ENCODE measurements at places on chromosomes 7 and 10.

- DNase-seq, result no peak
Observed at GRCh38 chr10:107206833-107207232, 42.3 kb upstream of the SORCS1 start.

DNA sequence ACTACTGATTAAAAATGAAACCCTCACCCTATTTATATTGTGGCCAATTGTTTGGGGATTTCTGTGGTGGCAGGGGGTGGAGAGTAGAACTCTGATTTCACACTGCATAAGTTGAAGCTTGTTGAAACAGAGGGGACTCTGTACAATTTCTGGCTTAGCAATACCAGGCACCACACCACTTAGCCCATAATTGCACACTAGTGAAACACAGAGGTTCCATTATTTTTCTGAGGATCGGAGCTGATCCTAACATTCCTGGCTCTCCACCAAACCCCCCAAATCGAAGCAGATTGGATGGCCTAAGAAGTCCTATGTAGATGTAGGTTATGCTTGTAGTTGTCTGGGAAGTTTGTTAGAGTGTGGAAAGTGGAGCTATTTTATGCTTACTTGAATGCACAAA is 47.0 kb downstream of the PTN start:
- no peak for DNase-seq

- DNase-seq, result no peak
Observed at GRCh38 chr10:24762161-24762924, 38.7 kb upstream of the ARHGAP21 start.

DNA sequence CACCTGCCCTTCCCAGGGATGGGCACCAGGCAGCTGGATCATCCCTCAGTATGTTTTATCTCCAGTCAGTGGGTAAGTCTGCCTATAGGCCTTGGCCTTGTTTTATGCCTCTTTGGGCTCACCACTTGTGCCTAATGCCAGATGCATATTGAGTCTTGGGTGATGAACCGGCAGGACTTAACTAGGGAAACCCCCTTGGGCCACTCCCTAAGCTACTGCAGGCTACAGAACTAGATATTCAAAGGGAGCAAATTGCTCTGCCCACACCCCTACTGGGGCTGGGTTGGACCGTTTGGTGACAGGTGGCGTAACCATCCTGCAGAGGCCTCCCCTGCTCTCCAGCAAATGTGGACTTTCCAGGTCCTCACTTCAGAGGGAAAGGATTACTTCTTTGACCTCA is 115.7 kb upstream of the GDF10 start:
- DNase-seq, result no peak

DNA sequence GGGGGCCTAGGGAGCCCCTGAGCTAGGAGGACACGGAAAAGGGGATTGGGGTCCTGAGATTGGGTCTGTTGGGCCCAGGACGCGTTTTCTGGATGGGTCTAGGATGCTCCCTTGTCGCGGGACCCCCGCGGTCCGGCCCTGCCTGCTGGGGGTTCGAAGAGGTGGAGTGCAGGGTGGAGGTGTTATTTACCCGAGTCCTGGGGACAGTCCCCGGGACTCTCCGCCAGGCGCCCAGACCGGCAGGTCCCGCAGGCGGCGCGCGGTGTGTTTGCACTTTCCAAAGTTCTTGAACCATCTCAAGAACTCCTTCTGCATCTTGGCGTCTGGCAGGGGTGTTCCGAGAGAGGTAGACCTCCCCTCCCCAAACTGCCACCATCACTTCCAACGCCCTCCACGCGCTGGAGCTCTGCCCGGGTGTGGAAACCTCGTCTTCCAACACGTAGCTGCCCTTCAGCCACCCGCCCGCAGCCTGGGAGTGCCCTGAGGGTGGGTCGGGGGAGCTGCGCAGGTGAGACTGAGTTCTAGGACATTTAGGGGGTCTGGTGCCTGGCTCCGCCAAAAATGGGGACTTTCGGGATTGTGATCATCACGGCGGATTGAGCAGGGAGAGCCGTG is 569 bp downstream of the CAV1 start:
- no peak for DNase-seq

DNA sequence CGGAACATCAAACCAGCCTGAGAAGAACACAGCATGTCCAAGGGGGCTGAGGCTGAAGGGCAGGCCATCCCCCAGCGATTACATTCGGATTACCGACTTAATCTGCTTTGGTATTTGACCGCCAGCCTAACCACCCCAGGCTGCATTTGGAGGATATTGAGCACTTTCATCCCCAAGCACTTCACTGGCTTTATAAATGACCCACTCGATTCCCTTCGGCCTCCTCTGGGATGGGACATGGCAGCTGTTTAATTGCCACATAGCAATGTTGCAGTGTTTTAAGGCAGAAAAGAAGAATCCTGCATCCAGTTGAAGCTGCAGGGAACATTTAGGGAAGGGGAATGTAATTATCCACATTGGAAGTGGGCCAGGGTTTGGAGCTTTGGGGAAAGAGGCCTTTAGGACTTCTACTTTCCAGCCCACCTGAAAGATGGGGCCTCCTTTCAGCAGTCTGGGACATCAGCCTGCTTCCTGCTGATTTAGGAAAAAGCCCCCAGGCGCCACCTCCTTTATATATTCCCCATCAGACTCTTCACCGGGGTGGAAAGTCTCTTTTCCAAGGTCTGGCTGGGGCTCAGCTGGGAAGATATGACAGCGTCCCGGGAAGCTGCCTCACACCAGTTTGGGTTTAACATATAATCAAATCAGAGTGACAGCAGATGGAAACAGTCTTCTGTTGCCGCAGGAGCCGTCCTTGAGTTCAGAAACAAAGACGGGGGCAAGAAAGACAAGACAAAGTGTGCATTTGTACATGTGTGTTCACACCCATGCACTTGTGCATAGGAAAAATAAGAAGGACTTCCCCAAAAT is 9.2 kb downstream of the DPCD start:
- DNase-seq, result no peak

GRCh38 chr7:158137516-158138328 is 449.9 kb downstream of the PTPRN2 start:
- no peak for DNase-seq

- DNase-seq, result no peak
Observed at GRCh38 chr7:29484280-29484679, 79.4 kb upstream of the PRR15 start.

DNA sequence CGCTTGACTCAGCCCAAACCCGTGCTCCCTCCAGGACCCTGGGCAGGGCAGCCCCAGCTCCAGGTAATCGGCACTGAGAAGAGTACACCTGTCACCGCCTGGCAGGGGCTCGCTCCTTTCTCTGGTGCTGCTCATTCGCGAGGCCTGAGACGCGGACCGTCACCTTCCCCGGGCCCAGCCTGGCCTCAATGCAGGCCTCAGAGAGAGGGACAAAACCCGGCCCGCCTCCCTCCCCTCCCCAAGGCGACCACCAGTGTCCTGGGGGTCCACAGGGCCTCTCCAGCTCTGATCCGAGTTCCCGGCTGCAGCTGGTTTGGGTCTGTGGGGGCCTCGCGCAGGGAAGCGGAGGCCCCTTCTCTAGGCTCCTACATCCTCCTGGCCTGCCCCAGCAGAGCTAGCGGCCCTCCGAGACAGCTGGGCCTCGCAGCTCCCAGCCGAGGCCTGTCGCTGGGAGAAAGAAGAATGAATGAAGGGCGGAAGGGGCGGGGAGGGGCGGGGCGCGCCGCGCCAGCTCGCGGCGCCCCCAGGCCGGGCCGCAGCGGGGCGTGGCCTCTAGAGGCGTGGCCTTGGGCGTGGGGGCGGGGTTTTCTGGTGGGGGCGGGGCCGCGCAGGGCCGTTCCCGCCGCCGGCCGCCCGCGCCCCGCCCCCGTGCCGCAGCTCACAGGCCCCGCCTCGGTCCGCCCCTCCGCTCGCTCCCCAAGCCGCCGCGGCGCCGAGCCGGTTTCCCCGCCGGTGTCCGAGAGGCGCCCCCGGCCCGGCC is at the start of gene LIMK1:
LIMK1 (plus strand) TSS at position 688 of the 760 bp plus-strand sequence. CDS start 187 bp downstream, outside the sequence.
- peak; percentile 77 for DNase-seq

GRCh38 chr10:62694537-62695126 is 109.9 kb upstream of the ADO start:
- no peak for DNase-seq

DNA sequence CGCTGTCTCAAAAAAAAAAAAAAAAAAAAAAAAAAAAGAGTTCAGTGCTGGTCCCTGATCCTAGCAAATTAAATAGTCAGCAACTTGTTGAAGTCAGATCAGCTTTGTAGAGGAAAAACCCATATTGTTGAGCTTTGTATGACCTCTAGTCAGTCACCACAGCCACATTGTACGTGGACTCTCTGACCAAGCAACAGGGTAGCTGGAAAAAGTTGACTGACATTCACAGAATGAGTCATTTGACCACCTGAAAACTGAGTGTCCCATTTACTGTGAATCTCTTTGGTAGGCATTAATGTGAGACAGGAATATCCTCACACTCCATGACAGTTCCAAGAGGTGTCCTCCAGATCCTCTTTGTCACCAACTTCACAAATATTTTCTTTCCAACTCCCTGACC is 371.1 kb downstream of the LRRTM3 start:
- DNase-seq, result no peak

DNA sequence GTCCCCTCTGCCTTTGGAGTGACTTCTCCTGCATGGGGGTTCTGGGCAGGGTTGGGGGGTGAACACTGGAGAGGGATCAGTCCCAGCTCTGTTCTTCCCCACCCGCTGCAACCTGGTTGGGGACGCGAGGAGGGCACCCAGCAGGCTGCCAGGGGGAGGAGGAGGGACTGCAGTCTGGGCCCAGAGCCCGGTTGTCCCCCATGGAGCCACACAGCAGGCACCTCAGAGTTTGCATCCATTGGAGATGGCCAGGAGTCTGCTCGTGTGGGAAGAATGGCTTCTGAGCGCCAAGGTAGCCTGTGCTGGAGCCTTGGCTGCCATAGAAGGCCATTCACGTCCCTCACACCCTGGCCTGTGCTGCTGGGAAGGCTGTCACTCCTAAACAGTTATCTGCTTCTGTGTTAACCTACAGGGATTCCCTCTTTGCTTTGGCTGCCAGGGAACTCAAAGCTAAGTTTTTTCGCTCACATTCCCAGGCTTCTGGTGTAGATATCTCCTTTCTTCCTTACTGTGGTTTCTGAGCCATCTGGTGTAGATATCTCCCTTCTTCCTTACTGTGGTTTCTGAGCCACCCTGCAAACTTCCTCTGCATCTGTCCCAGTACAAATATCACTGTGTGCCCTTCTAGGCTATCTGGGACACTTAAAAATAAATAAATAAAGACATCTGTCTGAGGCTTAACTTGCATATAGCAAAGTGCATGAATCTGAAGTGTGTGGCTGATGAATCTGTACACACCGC is 133.7 kb downstream of the LHPP start:
- no peak for DNase-seq

DNA sequence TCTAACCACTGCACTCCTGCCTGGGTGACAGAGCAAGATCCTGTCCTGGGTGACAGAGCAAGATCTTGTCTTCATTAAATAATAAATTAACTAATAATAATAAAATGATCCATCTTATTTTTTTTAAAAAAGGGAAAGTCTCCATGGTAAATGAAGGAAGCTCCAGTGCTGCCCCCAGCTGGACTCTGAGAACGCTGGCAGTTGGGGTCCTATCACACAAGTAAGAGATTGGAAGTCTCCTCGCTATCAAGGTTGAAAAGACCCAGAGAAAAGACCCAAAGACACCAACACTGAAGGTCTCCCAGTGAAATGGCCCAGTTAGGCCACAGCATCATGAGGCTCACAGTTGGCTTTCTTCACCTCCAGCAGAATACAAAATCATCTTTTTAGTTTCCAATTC is 13.8 kb upstream of the C10orf67 start:
- DNase-seq, result no peak

DNA sequence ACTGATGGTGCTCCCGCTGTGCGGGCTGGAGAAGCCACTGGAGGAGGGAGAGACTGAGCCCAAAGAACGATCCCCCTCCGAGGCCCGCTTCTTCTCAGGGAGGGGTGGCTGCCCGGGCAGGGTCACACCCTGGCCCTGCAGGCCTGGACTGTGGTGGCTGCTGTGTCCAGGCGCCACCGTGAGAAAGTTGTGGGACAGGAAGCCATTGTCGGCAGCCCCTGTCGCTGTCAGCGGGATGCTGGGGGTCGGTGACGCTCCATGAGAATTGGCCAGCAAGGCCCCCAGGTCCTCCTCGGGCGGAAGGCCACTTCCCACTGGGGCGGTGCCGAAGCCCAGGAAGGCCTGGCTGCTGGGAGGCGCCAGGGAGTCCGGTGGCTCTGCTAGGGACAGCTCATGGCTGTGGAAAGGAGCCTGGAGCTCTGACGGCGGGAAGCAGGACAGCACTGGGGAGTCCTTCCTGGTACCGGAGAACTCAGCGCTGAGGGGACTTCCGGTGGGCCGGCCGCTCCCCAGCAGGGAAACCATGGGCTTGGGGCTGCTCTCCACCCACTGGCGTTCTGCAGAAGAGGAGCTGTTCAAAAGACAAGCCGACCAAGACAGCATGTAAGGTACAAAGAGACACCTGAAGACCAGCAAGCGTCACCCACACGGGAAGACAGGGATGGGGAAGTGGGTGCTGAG is 278.8 kb downstream of the TNS3 start:
- DNase-seq, result no peak

GRCh38 chr10:77173615-77174461 is 463.8 kb downstream of the KCNMA1 start:
- DNase-seq, result peak; percentile 79

GRCh38 chr10:48742891-48743860 is 58.5 kb downstream of the WDFY4 start:
- DNase-seq, result peak; percentile 61

DNA sequence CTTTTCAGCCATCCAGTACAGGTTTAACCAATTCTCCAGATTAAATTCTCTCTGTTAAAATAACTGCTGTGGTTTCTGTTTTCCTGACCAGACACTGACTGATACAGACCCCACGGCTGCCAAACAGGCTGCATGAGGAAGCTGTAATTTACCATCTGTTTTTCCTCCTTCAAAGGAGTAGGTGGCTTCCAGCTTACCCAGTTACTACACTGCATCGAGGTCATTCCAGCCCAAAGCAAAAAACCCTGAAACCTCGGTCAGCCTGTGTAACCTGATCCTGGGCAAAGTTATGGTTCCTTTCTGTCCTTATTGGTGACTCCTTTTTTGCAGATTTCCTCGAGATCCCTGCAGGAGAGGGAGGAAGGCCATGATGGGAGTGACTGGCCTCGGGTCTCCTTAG is 27.9 kb upstream of the LOXL4 start:
- peak; percentile 23 for DNase-seq

DNA sequence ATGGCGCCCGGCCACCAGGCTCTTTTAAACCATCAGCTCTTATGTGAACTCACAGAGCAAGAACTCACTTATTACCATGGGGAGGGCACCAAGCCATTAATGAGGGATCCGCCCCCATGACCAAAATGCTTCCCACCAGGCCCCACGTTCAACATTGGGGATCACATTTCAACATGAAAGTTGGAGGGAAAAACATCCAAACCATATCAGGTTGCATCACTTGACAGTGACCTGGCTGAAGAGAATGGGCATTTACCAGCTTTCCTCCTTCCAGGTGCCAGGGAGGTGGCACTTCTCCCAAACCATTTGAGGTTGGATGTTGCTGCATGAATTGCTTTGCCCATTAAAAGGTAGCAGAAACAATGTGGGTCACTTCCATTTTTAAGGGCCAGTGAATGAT is 115.6 kb upstream of the TNS3 start:
- DNase-seq, result no peak

- DNase-seq, result no peak
Observed at GRCh38 chr7:21526448-21526847, 16.4 kb upstream of the DNAH11 start.
